ENCODE measurements at places on chromosomes 13 and 19. TPM values are rescaled to one million over a fixed set of nuclear protein-coding genes. Genes with fewer than 3 reads are reported as not detected.

The OSCAR gene
- total RNA-seq = 1.1 TPM

The RNF225 gene
- total RNA-seq = not detected

The ARRDC5 gene
- 9.1 TPM for total RNA-seq

The DACH1 gene
- not detected for total RNA-seq

The ADAMTSL5 gene
- 3.6 TPM for total RNA-seq

The SMIM44 gene
- total RNA-seq = not detected

The ICAM4 gene
- total RNA-seq = 1.3 TPM

The KLK8 gene
- total RNA-seq = not detected

The FXYD7 gene
- 9.6 TPM for total RNA-seq

The CRB3 gene
- 5.1 TPM for total RNA-seq

The CALR3 gene
- total RNA-seq = not detected

The PTH2 gene
- not detected for total RNA-seq

The ERFL gene
- 6.6 TPM for total RNA-seq

The PLK5 gene
- not detected for total RNA-seq

The LGALS13 gene
- total RNA-seq = not detected

The PTPRH gene
- total RNA-seq = not detected

The SCAMP4 gene
- total RNA-seq = 29.1 TPM

The FSTL3 gene
- 3.4 TPM for total RNA-seq

The KLF2 gene
- 425 TPM for total RNA-seq

The ZNF724 gene
- total RNA-seq = 6.1 TPM

The LIM2 gene
- total RNA-seq = not detected

The SIGLECL1 gene
- not detected for total RNA-seq

The TMPRSS9 gene
- total RNA-seq = not detected

The OR7A17 gene
- total RNA-seq = not detected

The ZSCAN5C gene
- total RNA-seq = not detected

Data from CD4-positive, alpha-beta memory T cell (primary cell).